Cerebellar nuclear complex (tissue), 1 donor: ENCODE measurements at places on chromosomes 4 and X.

- no peak for DNase-seq
Measured at GRCh38 chrX:107742700-107743191, 32.8 kb downstream of the TSC22D3 start.

- no peak for DNase-seq
Measured at GRCh38 chrX:112669824-112670223, 9.9 kb downstream of the LHFPL1 start.

GRCh38 chr4:138392751-138393308, 150.7 kb upstream of the SLC7A11 start:
- no peak for DNase-seq

- no peak for DNase-seq
Measured at GRCh38 chrX:3262901-3263300, 83.6 kb downstream of the MXRA5 start.

DNA sequence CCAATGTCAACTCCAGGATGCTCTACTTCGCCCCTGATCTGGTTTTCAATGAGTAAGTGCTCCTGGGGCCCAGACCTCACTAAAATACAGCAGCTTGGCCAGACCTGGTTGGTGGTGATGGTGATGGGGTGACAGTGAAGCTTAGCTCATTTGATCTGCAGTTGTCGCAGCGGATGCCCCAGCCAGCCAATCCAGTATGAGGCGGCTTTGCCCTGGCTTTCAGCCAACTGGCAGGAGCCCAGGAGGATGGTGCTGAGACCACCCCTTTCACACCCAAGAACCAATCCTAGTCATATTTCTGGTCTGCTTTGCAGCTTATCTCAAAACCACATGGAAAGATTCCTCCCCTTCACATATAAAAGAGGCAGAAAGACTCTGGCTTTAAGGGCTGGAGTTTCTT, 173.8 kb downstream of the AR start:
- no peak for DNase-seq

DNA sequence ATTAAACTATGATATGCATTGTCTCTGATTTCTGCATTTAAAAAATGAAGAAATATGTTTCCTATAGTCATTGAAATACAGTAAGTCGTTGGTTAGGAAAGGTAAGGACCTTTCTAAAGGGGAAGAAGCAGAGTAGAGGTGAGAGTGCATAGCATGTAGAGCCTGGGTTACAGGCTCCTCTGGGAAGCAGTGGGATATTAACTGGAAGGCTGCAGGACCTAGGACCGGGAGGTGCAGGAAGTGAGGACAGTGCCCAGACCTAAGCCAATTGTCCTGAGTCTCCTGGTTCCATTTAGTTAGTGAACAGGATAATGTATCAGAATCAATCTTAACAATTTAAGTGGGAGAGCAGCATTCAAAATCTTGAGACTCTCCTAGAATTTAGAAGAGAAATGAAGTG, 237.1 kb upstream of the NUDT6 start:
- DNase-seq = no peak

GRCh38 chr4:141486375-141486997, 149.9 kb upstream of the IL15 start:
- no peak for DNase-seq

GRCh38 chr4:40462326-40462725, 127.2 kb downstream of the CHRNA9 start:
- DNase-seq = no peak

DNA sequence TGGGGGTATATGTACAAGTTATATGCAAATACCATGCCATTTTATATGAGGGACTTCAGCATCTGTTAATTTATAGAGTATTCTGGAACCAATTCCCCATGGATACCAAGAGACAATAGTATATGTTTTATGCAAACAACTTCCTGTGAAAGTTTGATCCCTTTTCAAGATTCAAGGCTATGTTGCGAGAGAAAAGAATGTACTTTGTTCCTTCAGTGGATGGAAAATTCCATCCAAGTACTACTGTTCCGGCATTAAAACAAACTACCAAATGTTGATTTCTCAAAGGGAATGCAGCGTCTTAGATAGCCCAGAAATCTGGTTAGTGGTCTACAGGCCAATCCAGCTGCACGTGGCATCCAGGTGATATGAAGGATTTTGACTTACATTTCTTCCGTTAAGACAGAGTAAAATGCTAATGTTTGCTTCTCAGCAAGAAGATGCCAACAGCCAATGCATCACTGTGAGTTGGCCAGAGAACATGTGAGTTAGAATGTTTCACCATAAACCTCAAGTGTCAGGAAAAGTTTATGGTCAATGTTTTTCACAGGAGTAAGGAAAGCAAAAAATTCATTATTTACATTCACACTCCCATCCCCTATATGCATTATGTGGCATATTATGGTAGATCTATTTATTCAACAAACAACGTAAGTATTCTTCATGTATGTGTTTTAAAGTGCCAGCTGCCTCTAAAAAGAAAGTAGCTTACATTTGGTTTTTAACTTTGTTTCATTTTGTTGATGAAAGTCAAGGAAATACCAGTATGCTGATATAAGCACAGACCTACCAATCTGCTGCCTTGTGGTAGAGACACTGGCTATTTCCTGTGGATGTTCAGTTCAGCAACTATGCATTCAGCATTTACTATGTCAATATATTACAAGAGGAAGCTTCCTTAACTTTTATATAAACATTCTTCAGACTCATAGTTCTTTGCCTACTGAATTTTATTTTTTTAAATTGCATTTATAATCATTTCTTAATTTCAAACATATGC, 44.4 kb downstream of the METTL14 start:
- no peak for DNase-seq

DNA sequence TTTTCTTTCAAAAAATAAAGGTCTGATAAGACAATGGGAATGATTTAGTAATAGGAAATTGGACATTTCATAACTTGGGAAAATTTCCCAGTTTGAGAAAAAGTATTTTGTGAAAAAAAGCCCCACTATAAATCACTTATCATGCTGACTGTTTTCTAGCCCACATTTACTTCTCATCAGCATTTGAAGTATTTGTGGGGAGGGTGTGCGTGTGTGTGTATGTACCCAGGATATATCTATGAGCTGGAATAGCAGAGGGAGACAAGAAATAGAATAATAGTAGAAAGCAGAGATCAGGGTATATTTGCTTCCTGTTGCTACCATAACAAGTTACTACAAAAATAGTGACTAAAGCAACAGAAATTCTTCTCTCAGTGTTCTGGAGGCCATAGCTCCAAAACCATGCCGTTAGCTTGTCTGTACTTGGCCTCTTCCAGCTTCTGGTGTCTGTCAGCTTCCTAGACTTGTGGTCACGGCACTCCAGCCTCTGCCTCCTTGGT, 139.8 kb downstream of the PTTG2 start:
- DNase-seq = no peak

GRCh38 chrX:2185341-2186082, 315.3 kb downstream of the DHRSX start:
- no peak for DNase-seq

DNA sequence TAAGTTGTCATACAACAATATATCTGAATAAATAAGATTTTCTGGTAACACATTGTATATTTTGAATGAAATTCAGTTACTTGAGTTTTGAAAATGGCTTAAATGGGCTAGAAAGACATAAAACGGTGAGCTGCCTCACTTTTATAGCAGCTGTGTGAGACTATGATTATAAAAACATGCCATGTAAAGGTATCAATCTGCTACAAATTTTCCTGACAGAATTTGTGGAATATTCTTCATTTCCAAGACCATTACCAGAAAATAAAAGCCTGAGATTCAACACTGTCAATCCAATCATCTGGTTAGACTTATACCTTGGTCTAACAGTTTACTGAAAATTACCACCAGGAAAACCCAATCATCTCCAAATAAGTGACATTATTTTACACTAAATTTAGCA, 181.1 kb downstream of the SPCS3 start:
- no peak for DNase-seq

DNA sequence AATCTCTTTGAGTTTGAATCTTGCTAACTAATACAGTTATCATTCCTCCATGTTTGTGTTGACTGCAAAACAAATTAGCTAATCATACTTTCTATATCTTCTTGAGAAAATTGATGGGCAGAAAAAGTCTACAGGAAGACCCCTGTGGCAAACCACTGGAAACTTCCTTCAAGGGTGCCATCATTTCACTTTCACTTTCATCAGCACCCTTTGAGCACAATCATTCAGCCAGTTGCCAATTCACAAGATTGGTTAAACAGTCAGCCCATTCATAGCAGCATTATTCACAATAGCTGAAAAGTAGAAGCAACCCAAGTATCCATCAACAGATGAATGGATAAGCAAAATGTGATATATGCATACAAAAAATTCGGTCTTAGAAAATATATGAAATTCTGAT, 101.5 kb downstream of the CCDC160 start:
- no peak for DNase-seq

DNA sequence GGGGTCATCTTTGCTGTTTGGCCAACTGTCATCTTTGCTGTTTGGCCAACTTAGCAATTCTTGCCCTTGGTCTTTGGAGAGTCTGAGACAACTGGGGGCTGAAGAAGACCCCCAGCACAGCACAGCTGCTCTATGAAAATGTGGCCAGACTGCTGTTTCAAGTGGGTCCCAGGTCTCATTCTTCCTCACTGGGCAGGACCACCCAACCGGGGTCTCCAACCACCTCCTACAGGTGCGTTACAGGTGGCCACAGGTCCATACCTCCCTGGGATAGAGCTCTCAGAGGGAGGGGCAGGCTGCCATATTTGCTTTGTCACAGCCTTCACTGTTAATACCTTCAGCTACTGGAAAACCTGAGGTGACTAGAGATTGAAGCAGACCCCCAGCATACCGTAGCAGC, 82.1 kb upstream of the TCEAL2 start:
- DNase-seq = no peak

- DNase-seq = no peak
Measured at GRCh38 chr4:40283968-40284367, 51.2 kb upstream of the CHRNA9 start.
